ENCODE measurements at places on chromosomes 16 and 17.

DNA sequence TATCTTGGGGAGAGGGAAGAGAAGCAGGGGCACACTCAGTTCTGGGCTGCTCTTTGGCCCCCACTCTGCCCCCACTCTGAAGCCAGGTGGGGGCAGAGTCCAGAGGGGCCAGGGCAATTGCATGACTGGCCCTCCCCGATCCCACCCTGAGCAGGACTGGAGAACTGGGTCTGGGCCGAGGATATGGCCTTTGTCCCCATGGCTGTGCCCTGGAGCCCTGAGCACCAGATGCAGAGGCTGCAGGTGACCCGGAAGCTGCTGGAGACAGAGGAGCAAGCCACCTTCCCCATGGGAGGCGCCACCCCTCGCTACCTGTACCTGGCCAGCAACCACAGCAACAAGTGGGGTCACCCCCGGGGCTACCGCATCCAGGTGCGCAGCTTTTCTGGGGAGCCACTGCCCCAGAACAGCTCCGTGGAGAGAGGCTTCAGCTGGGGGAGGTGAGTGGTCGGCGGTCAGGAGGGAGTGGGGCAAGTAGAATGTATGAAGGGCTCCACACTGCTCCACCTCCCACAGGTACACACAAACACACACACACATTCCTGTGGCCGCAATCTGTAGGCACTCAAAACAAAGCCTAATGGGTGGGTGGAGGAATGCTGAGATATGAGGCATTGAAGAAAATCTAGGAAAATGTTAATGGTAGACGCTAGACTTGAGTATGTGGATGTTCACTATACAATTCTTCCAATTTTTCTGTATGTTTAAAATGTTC lies 21.4 kb downstream of the AOC3 start:
- no peak for DNase-seq

GRCh38 chr17:38428112-38428642 lies at the start of gene ARHGAP23:
Gene ARHGAP23 (plus strand): TSS chr17:38428464. CDS start chr17:38428486, 22 bp downstream.
- DNase-seq, result no peak

DNA sequence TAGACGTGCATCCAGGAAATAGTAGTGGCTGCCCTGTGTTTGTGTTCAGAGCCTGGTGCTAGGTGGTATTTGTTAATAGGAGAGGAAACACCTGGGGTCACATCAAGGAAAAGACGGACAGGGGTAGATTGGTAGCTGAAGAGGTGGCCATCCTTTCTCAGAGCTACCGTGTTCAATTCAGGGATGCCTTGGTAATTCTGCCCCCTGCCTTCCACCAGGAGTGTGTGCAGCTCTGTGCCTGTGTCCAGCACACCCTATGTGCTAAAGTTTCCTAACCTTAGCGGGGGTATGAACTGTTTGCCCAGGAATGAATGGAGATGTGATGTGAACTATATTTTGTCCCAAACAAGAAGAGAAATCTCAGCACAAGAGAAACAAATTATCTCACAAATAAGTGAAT lies 174.1 kb upstream of the MPHOSPH6 start:
- no peak for DNase-seq

GRCh38 chr17:75806822-75807500 lies 22.4 kb downstream of the UNK start:
- no peak for DNase-seq

DNA sequence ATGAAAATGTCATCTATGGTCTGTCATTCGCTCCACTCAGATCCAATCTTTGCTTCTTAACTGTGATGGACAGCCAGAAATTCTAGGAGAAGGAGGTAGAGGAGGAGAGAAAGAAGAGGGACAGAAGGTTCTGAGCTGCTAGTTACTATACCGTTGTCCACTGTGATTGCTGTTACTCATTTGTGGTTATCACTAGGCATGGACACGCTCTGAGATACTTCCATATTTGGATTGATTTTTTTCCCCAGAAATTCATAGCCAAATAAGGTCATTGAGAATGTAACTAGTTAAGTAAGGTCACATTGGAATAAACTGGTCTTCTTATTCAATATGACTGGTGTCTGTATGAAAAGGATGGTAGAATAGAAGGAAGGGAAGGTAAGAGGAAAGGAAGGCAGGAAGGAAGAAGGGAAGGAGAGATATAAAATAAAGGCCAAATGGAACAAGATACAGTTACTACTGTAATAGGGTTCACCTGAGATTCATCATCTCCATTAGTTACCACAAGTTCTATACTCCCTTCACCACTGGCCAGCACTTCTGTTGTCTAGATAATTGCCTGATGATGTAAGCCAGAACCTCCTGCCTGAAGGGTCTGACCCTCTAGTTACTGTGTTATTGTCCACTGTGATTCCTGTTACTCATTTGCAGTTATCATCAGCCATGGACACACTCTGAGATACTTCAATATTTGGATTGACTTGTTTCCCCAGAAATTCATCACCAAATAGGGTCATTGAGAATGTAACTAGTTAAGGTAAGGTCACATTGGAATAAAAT lies 2.9 kb downstream of the KRTAP9-7 start:
- no peak for DNase-seq

DNA sequence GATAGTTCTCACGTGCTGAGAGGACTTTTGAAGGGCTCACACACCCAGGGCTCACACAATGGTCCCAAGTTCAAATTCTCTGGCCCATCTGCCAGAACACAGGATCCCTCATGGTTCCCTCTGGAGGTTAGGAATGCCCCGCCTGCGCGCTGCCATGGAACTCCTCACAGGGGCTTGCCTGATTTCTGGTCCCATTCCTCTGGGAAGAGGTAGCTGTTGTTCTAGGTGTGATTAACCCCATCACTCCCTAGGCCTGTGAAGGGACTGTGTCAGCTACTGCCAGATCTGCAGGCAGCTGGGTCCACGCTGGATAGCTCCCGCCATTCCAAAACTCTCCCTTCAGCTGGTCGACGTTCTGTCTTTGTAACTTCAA lies 2.3 kb upstream of the ARMC5 start:
- no peak for DNase-seq

DNA sequence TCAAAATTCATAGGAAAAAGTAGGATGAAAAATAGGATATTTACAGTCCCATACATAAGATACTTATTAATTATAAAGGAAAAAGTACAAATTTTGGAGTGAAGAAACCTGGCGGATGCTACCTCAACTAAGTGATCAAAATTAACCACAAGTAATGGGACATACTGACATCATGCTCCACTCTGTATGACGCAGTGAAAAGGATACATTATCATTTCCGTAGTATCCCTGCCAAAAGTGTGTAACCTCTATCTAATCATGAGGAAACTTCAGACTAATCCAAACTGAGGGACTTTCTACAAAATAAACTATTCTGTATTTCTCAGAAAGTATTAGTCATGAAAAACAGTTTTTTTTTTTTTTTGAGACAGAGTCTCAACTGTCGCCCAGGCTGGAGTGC lies 60.5 kb downstream of the TRIM37 start:
- DNase-seq, result no peak

DNA sequence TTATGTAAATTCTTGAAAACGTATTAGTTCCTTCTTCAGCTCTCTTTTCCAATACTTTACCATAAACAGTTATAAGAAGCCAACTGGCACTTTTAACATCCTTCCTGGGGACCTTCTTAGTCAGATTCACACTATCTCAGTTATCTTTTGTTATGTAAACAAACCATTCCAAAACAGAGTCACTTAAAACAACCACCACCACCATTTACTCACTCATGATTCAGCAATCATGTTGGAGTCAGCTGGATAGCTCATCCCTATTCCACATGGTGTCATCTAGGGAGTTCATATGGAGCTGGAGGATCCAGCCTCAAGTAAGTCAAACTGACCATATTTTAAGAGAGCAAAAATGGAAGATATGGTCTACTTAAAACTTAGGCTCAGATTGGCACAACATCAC lies 240.3 kb upstream of the IRX3 start:
- DNase-seq, result no peak

DNA sequence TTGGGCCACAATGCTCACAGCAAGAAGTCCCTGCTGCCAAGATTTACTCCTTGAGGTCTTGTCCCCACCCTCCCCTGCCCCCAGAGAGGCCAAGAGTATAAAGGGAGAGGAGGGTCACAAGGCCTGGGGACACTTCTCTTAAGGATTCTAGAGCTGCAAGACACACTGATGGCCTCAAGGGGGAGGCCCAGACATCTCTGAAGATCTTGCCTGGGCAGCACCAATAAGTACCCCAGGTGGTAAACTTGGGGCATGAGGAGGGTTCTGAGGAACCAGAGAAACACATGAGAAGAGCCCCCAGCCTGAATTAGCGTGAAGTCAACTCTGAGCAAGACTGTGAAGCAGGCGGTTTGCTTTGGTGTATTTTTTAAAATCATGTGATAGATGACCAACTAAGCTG lies 26.8 kb upstream of the MTMR4 start:
- DNase-seq, result no peak

- no peak for DNase-seq
These were observed 33.1 kb downstream of the TRPV2 start for GRCh38 chr17:16448490-16448889.

DNA sequence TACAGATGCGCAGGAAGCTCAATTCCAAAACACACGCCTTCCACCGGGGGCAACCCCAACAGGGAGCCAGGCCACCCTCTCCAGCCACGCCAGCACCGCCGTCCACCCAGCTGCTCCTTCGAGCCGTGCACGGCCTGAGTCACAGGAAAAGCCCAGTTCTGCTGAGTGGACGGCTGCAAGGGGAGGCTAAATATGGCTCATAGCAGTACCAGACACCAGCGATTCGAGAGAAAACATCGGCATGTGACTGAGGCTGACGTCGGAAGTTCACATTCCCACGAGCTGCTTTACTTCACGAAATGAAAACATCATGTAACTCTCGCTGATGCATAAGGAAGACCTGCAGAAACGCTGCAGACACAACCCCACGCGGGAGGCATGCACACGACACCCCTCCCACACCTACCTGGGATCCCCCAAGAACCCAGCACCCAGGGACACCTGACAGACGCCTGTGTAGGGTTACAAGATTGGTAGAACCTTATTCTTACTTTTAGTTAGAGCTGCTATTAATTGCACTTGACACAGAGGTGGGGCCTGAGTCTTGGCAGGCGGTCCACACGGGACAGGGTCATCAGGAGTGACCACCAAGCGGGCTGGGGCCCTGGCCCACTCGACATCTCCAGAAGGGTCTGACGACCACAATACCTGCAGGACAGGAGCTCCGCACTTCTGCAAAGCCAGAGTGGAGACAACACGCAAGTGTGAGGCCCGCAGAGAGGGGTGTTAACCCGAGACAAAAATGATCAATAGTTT lies 116.8 kb downstream of the ANKRD11 start:
- no peak for DNase-seq

DNA sequence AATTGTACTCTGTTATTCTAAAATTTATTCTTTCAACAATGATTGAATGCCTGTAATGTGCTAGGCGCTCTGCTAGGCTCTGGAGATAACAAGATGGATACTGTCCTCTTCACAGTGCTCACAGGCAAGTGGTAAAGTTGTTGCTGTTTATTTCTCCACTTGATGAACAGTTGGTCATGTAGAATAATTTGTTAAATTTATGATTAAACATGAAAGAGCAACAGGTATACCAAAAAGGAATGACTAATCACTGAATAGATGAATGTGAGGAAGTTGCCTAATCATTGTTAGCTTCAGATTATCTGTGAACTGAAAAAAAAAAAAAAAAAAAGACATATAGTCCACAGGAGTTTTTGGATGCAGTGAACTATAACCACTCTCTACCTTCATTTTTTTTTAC lies 62.3 kb downstream of the NFATC3 start:
- no peak for DNase-seq

DNA sequence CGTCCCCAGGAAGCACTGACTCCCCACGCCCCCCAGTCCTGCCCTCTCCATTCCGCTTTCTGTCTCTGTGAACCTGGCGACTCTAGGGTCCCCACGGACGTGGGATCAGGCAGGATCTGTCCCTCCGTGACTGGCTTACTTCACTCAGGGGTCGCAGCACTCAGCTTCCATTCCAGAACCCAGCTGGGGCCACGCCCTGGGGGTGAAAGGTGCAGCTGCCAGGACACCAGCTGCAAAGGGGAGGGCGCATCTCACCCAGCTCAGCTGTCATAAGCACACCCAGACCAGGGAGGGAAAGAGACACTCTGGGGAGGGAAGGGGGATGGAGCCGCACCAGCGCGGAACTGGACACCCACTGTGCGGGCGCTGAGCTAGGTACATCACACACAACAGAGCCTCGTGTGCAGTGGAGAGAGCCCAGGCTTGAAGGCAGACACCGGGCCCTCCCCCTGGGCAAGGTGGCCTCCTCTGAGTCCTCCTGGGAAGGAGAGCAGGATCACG lies 18.5 kb upstream of the HEXD start:
- no peak for DNase-seq

DNA sequence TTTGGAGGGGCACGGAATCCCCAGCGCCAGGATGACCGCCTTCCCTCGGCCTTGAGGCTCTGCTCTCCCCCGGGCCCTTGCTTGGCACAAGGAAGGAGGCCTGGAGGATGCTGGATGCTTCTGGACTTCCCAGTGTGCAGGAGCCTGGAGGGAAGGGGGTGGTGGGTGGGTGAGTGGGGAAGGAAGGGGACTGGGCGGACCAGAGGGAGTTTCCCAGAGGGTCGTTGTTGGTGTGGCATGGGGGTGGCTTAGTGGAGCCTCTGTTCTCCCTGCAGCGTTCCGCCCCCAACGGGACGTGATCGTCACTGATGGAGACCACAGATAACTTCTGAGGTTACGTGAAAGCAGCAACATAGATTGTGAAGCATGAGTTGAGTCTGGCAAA lies 140.0 kb downstream of the IRF8 start:
- no peak for DNase-seq

DNA sequence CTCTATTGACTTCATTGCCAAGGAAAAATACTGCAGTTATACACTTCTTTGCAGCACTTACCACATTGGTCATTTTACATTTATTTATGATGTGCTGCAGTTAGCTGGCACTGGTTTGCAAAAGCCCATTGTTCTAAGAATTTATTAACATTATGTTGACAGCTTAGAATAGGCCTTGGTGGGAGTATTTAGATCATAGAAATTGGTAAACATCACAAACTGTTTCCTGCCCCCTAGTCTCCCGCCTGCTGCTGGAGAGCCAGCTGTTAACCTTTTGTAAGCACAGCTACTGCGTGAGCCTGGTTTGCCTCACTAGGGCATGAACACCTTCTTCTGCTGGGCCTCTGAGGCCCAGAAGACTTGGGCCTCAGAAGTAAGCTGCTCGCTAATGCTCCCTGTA lies 651.4 kb upstream of the GOT2 start:
- DNase-seq, result no peak

GRCh38 chr17:70588003-70588402 lies 418.7 kb downstream of the KCNJ2 start:
- DNase-seq, result no peak

All from BJ (cell line).